Forelimb muscle (tissue), 1 donor: ENCODE measurements at places on chromosomes 6 and 20.

DNA sequence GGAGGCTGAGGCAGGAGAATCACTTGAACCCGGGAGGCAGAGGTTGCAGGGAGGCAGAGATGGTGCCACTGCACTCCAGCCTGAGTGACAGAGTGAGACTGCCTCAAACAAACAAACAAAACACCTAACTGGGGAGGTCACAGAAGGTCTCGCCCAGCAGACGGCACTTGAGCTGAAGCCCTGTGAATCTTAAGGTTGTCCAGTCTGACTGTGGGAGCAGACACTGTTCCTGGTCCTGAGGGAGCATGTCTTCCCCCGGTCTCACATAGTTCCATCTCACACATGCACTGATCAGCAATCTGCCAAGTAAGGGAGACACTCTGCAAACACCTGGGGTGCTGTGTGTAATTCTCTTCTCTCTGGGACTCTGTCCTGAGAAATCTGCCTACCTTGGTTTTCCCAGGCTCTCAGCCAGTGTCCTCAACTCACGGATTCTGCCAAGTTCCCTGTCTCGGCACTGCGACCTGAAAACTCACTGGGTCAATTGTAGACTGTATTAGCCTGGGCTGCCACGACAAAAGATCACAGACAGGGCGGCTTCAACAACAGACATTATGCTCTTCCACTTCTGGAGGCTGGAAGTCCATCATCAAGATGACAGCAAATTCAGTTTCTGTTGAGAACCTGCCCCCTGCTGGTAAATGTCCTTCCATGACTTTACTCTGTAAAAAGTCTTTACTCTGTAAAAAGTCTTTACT is 94.3 kb downstream of the JPH2 start:
- no peak for DNase-seq

DNA sequence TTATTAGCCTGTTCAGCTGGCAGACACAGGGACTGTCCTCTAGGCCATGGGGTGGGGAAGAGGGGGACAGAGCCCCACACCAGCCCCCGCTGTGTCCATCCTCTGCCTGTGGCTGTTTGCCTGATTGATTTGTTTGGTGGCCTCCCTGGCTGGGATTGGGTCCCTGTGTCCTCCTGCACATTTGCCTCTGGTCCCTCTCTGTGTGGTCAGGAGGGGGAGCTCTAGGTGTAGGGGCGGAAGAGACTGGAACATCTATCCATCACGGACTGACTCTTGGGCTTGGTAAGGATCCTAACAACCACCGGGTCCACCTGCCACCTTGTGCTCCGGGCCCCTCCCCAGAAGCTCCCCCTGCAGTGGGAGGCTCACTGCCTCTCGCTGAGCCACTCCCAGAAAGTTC is 38.4 kb upstream of the CCDC167 start:
- DNase-seq, result no peak

- no peak for DNase-seq
These were observed 91.7 kb downstream of the MTFR2 start for GRCh38 chr6:136158387-136158821.

DNA sequence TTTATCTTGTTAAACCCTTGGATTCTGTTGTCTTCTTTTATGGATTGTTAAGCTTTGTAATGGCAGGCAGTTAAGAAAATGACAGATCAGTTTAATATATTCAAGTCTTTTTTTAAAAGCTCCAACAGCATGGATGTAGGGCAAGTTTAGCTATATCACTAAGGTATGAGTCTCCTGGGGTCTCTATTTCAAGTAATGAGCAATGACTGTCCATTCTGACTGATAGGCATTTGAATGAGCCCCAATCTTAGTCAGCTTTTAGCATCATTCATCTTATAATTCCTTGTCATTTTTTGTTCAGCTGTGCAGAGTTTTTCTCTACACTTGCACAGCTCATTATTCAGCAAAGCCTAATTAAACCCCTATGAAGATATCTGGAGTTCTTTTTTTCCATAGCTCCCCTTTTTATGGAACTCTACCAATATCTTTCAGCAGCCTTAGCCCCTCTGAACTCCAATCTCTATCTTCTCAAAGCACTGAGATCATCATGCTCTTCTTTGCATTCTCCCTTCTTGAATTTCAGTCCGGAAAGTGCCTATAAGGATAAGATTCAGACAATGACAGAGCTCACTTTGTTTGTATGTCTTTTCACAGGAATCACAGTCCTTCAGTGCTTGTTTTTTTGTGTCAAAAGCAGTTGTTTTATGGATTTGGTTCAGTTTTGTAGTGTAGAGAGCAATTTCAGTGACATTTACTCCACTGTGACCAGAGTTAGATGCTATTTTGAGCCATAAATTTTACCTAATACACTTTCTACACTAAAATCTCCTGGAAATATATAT is 97.2 kb upstream of the DOK5 start:
- DNase-seq, result no peak

DNA sequence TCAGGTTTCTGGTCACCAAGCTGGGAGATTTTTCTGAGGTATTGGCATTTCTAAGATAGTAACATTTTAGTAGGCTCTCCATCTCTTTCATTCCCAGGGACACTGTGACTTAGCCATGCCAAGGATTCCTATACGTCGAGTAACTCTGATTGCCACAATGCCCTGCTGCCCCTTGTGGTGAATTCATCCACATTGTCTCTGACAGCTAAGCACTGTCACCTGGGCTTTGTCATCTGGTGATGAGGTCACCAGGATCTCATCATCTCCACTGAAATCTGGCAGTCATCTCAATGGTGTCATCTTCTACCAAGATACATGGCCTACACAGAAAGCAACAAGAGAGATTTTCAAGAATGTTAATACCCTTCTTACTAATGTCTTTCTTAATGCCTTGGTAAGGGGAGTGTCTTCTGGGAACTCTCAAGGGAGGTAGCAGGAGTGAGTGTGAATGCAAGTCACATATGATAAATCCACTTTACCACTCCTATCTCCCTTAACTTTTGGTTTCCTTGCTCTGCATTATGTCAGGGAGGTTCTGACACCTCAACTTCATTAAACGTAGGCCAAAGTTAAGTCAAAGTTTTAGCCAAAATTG is 246.7 kb downstream of the CD109 start:
- no peak for DNase-seq

- no peak for DNase-seq
These were observed 939.5 kb downstream of the EPHA7 start for GRCh38 chr6:92479831-92480230.

DNA sequence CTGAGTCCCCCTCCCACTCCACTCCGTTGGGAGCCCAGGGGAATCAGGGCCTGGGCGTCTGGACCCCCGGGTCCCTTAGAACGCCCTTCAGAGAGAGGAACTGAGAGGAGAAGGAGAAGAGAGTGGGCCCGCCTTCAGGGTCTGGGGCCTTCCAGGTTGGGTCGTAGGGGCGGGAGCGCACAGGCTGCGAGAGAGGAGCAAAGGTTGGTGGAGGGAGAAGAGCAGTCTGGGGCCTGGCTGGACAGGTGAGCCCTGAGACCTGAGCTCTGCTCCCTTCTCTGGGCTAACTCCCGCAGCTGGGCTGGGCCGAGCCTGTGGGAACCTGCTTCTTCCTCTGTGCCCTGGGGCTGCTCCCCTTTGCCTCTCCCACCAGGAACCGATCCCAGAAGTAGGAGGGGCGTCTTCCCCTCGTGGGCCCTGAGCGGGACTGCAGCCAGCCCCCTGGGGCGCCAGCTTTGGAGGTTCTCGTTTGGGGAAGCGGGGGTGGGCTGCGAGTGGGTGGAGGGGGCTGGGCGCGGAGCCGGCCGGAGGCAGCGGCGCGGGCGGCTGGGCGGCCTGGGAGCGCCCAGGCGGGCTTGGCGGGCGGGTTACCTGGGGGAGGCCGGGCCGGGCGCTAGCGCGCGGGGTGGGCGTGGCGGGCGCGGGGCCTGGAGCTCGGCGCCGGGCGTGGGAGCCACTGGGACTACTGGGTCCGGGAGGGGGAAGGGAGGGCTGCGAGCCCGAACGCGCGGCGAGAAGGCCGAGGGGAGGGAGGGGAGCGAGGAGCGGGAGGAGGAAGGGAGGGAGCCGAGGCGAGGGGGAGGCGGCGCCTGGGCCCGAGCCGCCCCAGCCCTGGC is at the start of gene DDR1:
DDR1 (plus strand) TSS at position 835 of the 836 bp plus-strand sequence. CDS start 4,211 bp downstream, outside the sequence.
- no peak for DNase-seq

- DNase-seq, result peak; percentile 14
These were observed 16.9 kb downstream of the TDRD6 start for GRCh38 chr6:46704562-46704961.

DNA sequence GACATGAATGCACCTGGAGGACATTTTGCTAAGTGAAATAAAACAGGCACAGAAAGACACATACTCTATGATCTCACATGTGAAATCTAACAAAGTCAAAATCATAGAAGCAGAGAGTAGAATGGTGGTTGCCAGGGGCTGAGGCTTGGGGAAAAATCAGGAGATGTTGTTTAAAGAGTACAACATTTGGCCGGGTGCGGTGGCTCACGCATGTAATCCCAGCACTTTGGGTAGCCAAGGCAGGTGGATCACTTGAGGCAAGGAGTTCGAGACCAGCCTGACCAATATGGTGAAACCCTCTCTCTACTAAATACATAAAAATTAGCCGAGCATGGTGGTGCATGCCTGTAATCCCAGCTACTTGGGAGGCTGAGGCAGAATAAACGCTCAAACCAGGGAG is 26.0 kb upstream of the LOC128125822 start:
- no peak for DNase-seq

DNA sequence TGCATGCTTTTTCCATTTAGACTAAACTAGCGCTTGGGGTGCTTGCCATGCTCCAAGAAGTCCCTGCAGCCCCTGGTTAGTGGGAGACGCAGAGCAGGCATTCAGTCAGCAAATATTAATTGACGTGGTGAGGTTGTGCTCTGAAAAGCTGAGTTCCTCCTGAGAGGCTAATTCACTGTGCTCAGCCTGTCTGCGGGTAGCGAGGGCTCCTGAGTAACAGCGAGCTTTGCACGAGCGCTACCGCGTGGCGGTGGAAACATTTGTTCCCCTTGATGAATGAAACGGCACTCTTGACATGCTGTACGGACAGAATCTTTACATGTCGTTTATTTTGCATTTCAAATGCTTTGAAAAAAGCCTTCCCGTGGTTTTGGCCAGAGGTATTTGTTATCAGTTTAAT is 170.6 kb upstream of the AGPAT4 start:
- DNase-seq, result no peak

GRCh38 chr6:1915226-1915625 is 305.5 kb downstream of the FOXC1 start:
- no peak for DNase-seq

DNA sequence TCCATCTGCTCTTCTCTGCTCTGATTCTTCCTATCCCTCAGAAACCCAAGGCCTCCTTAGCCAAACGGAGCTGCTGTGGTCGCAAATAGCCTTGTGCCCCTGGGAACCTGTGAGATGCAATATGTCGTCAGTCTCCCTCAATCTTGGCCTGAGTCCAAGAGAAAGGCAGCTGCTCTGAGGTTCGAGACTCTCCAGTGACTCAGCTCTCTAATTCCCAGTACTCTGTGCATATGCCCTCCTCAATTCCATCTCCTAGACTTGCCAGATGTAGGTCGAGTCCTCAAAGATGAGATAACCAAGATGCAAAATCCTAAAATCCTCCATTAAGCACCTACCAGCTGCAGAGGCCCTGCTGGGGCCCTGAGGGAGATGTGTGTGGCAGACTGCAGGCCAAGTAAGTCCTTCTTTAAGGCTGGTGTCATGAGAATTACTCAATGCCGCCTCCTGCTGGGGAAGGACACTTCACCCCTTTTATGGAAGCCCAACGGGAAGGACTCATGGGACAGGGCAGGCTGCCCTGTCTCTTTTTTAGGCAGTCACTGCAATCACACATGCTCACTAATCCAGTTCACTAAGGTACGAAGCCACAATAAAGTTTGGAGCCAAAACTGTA is 28.5 kb downstream of the C6orf15 start:
- no peak for DNase-seq

DNA sequence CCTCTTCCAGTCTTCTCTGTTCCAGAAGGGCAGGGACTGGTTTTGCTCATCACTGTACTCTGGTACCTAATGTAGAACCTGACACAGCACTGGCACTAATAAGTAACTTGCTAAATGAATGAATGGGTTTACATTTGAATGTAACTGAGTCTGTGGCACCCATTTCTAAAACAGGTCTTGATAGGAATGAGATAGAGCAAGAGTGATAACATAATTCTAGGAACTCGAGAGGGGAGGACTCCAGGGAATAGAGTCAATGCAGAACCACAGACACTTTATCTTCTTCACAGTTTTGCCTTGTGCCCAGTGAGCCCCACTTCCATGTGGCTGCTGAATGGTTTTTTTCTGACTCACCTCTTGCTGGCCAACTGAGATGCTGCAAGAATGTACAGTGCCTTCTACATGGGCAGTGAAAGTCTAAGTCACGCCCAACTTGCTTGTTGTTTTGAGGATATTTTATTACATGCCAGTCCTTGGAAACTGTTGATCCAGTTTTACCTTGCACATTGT is 61.1 kb downstream of the TBC1D7 start:
- no peak for DNase-seq

GRCh38 chr6:46023216-46023915 is 7.7 kb upstream of the CLIC5 start:
- DNase-seq, result no peak

DNA sequence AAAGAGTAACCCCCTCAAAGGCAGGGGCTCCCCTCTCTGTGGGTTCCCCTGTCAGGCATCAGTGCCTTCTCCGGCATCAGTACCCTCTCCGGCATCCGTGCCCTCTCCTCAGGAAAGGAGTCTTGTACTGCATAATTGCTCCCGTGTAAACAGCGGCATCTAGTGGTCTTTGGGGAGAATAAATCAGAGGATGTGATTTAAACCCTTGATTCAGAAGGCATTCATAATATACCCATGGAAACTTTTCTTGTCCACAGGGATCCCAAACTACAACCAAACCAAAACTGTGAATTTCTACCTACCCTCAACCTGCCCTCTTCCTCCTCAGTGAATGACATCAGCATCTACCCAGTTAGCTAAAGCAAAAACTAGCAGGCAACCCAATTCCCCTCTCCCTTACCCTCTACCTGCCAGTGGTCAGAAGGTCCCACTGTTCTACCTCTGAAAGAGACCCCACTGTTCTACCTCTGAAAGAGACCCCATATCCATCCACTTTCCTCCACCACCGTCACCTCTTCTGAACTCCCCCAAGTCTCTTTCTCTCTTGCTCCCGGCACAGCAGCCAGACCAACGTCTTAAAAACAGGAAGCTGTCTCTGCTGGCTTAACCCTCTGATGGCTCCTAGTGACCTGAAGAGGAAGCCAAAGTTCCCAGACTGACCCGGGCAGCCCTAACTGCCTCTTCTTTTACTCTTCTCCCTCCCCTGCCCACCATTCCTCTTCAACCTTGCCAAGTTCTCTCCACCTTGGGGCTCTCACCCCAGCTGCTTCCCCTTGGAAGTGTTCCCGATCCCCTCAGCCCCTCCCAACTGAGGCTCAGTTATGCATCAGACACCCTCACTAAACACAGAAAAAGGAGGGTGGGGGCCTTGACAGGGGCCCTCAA is 27.2 kb downstream of the UBE2V1 start:
- DNase-seq, result peak; percentile 35

GRCh38 chr6:115887891-115888290 is 172.8 kb downstream of the FRK start:
- DNase-seq, result no peak

DNA sequence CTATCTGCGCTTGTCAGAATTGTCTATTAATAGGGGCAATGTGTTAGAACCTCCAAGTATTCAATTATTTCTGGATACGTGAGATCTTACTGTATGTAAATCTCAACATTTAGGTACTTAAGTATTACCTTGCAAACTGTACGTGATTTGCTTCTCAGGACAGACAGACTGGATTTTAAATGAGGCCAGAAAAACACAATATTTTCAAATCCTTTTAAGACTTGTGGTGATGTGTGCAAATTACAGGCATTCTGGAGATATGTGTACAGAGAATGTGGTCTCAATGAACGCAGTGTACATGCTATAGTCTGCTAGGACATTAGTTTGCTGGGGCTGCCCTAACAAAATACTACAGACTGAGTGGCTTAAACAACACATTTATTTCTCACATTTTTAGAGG is 16.9 kb downstream of the CCR6 start:
- no peak for DNase-seq
